Posterior cingulate gyrus (tissue), 11 donors: ENCODE measurements at places on chromosomes 6 and 20.
A peak's percentile ranks its signal among the peaks of the same experiment; 100 is the strongest.

- DNase-seq = no peak
These were observed 368.3 kb upstream of the SASH1 start for GRCh38 chr6:147974376-147974775.

DNA sequence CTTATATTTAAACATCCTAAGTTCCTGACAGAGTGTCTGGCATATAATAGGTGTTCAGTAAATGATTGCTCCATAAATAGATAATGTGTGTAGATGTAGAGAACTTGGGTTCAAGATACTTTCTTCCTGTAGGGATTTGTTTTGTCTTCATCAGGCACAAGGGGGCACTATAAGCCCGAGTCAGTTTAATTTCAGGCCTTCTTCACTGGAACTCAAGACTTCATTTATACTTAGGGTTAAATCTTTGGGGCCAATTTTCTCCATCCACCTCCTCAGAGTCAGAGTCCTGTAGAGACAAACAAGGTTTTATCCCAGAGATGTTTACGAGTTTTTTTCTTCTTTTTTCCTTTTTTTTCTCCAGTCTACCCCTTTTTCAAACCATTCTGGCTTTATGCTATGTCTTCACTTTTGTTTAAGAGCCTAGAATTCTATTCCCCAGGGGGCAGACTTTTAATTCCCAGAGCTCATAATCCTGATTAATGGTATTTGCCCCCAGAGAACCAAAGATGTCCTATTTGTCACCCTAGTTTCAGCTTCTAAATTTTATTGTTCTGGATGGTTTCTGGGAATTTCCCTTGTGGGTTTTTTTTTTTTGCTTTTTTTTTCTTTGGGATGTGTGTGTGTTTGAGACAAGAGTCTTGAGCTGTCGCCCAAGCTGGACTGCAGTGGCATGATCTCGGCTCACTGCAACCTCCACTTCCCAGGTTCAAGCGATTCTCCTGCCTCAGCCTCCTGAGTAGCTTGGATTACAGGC is 88.4 kb downstream of the HFE start:
- no peak for DNase-seq

DNA sequence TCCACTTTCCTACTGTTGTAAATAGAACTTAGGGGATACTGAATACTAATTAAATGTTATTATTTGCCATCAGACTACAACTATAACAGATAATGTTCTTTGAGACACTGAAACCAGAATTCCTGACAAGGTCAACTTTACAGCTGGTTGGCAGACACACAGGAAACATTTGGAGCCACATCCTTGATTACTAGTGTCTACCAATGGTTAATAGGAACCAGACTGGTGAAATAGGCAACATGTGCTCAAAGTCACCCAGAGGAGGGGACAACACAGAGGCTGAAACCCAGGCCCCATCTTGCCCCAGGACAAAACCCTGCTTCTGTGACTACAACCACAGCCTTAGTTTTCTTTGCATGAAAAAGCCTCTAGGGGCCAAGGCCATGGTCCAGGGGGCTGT is 47.8 kb upstream of the NT5E start:
- DNase-seq = no peak

DNA sequence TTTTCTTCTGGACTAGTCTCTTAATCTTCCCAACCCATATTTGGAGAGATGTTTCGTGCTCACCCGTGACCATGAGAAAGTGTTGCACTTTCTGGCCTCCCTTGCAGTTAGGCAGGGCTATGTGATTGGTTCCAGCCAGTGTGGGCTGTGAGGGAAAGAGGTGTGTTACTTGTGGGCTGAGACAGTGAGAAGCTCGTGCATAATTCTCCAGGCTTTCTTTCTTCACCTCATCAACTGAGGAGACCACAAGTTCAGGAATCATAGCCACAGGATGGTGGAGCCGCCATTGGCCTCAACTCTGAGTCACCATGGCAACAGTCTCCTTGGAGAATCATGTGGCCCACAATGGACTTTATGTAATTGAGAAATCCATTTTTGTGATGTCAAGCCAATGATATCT is 57.5 kb upstream of the FUCA2 start:
- DNase-seq = no peak

DNA sequence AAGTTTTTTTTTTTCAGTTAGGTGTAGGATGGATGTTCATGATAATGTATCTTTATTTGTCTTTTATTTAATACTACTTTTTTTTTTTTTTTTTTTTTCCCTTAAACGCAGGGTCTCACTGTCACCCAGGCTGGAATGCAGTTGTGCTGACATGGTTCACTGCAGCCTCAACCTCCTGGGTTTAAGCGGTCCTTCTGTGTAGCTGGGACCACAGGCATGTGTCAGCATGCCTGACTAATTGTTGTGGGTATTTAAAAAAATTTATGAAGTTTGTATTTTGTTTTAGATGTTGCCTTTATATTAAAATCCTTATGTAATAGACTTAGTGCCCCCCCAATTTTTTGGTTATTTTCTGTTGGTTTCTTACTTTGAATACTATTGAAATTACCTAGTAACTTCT is 42.6 kb downstream of the NCOA3 start:
- DNase-seq = no peak

DNA sequence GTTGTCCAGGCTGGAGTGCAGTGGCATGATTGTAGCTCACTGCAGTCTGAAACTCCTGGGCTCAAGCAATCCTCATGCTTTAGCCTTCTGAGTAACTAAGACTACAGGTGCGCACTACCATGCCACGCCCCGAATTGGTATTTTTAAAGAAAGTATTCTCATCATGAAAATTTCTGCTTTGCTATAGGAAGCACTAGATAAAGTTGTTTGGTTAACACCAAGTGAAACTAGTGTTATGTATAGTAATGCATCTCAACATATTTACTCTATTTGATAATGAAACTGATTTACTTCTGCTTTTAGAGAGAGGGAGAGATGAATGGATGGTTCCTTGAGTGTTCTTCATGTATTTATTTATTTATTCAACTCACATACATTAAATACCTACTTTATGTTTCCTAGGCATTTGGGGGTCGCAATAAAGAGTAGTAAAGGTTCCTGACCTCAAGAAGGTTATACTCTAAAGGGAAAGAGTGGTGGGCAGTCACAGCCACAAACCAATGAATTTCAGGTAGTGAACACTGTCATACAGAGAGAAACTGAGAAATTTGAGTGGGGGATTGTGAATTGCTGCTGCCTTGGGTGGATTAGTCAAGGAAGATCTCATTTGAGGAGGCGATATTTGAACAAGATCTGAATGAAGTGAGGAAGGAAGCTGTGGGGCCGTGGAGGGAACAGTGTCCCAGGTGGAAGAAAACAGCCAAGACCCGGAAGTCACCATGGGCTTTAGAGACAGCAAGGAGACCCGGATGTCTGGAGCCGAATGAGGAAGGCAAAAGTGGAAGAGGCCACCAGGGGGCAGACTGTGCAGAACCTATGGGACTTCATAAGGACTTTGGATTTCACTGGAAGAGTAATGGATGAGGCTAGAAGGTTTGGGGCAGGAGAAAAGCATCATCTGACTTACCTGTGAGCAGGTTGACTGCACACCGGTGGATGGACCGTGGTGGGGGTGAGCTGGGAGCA is 185.6 kb downstream of the TSHZ2 start:
- peak; percentile 83 for DNase-seq

GRCh38 chr6:133893946-133894345 is 5.0 kb downstream of the TCF21 start:
- DNase-seq = no peak

- no peak for DNase-seq
These were observed 407.1 kb upstream of the JAG1 start for GRCh38 chr20:11080781-11081377.

- DNase-seq = no peak
These were observed 744 bp downstream of the VSX1 start for GRCh38 chr20:25081065-25081729.
